ENCODE measurements at places on chromosomes 4 and X.

DNA sequence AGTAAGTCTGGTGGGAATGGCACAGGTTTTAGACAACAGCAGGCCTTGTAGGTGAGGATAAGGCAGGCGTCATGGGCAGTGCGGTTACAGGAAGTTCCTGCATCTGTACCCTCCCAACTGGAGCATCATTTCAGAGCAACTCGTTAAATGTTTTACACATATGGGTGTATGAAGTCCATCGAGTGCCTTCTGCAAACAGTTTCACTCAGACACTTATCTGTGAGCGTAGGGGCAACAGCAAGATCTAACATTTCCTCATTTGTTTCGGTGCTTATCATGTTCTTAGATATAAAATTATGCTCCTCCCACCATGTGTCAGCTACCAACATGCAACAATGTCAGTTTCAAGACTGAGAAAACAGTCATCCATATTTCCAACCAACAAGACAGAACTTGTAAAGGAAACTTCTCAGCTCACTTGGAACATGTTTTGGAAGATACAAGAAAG is 69.9 kb downstream of the ELOVL6 start:
- no peak for DNase-seq

- DNase-seq, result no peak
Measured at GRCh38 chr4:87574996-87575395, 33.3 kb upstream of the DSPP start.

GRCh38 chr4:159425737-159426305 is 322.9 kb downstream of the RAPGEF2 start:
- no peak for DNase-seq

DNA sequence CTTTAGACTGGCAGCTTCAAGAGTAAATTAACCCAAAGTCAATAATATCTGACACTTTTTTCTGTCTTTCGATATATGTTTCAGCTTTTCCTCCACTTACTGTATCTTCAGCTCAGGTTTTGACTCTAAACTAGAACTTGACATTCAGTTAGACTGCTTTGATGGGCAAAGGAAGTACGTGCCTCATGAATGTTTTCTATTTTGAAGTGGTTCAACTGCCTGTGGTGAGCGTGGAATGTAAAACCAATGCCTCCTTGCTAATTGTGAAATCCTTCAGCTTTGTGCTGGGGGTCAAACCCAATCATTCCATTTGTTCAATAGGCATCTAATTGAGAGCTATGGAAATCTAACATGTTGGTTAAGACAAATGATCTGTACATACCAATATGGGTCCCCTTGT is 857.0 kb upstream of the HTR2C start:
- no peak for DNase-seq

GRCh38 chrX:9885150-9885549 is 82.0 kb upstream of the CLDN34 start:
- DNase-seq, result no peak

DNA sequence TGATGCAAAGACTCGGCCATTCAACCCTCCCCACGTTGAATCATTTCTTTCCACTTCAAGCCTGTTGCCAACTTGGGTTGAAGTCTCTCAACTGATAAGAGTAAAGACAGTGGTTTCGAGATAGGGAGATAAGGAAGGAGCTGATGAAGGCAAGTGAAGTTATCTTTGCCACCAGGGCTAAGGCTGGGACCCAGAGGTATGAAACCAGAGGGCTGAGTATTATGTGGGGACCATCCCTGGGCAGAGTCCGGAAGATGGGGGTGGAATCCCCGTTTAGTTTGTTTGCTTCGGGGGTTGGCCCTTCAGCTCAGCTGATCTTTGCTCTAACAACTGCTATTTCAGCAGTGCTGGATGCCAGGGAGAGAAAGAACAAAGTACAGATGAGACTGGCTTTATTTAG is 2.3 kb upstream of the XPNPEP2 start:
- DNase-seq, result no peak

GRCh38 chrX:110373310-110373709 is 14.7 kb downstream of the RTL9 start:
- no peak for DNase-seq

DNA sequence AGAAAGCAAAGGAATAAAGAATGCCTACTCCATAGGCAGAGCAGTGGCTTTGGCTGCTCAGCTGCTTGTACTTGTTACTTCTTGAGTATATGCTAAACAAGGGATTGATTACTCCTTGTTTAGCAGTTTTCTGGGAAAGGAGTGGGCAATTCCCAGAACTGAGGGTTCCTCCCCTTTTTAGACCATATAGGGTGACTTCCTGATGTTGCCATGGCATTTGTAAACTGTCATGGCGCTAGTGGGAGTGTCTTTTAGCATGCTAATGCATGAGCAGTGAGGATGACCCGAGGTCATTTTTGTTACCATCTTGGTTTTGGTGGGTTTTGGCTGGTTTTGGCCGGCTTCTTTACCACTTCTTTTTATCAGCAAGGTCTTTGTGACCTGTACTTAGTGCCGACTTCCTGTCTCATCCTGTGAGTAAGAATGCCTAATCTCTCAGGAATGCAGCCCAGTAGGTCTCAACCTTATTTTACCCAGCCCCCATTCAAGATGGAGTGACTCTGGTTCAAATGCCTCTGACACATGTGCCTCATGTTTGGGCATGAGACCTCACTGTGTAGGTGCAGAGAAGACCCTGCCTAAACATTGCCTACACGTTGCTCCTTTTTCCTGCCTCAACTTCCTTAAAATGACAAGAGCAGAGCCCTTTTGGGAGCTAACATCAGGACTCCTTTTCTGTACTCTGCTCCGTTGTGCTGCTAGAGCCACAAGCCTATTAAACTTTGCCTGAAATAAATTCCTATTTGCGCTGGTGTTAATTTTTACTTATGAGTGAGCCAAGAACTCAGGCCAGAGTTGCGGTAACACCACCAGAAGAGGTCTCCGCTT is 21.0 kb upstream of the UBA6 start:
- DNase-seq, result no peak

DNA sequence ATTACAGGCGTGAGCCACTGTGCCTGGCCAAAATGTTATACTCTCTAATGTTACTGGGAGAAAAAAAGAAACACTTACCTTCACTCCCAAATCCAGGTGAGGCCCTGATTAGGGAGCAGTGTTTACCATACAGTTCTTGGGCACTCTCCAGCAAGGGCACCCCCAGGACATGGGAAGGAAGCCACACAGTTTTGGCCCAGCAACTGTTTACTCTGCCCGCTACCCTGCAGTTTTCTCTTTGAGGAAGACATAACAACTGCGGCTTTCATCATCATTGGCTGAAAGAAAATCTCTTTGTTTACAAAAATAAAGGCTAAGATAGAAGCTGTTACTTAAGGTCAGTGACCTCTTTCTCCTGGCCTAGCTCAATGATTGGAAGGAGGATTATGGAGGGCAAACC is 145.5 kb upstream of the DUSP21 start:
- DNase-seq, result no peak

- DNase-seq, result no peak
Measured at GRCh38 chr4:76182463-76182862, 31.2 kb downstream of the SCARB2 start.

- no peak for DNase-seq
Measured at GRCh38 chr4:88731381-88731780, 33.8 kb upstream of the NAP1L5 start.

GRCh38 chrX:13304052-13304451 is 15.8 kb downstream of the ATXN3L start:
- no peak for DNase-seq

- DNase-seq, result no peak
Measured at GRCh38 chr4:24659241-24659961, 75.0 kb upstream of the DHX15 start.

DNA sequence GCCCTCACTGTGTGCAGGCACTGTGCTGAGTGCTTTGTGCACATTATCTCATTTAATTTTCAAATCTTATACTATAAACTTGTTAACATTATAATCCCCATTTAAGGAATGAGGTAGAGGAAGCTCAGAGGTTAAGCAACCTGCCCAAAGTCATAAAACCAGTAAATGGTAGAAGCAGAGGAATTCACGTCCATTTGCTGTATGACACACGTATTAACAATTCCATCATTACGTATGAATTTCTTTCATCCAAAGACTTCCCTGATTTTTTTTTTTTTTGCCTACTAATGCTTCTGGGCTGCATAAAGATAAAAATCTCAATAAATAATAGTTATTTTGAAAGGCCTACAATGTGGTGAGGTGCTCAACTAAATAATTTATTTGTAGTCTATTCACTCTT is 64.5 kb upstream of the H2AZ1 start:
- no peak for DNase-seq

GRCh38 chr4:53500546-53500945 is 90.7 kb downstream of the LNX1 start:
- no peak for DNase-seq

- DNase-seq, result no peak
Measured at GRCh38 chrX:21645886-21646285, 12.2 kb downstream of the KLHL34 start.

- DNase-seq, result no peak
Measured at GRCh38 chr4:43351970-43352806, 459.7 kb downstream of the GRXCR1 start.

DNA sequence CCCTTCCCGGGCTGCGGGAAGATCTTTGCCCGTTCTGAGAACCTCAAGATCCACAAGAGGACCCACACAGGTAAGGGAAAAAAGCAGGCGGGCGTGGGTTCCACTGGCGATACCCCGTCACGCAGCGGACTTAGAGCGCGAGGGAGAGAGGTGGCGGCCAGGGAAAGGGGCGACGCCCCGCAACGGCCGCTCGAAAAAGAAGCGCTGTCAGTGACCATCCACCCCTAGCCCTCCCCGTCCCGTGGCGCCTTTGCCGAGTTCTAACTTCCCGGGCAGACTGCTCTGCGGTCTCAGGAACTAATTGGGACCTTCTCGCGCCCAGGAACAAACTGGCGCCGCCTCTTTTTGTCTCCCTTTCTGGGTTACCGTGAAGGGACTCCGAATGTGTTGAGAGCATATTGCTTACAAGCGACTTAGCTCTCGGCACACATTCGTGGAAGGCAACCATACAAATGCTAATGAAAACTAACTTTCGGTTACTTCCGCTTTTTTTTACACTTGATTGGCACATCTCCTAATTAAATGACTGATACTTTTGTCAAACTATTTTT is 1.8 kb downstream of the ZIC3 start:
- DNase-seq, result no peak

GRCh38 chr4:154348657-154349056 is 142.9 kb downstream of the DCHS2 start:
- no peak for DNase-seq

DNA sequence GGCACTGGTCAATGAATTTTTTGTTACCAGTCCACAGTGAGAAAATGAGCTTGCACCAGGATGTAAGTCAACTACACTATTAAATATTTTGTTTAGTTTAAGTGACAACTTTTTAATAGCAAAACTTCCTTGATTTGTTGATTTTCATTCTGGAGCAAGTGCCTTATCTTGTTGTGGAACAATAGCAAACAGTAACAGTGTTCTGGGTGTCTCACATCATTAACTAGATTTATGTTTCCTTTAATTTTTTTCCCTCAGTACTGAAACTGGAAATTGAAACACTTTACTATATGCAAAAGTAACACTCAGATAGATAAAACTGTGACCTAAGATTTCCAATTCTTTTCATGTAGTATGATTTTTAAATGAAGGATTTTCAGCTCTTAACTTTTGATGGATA is 80.1 kb downstream of the GALNT7 start:
- no peak for DNase-seq

- no peak for DNase-seq
Measured at GRCh38 chrX:115322375-115322774, 32.9 kb downstream of the LUZP4 start.

GRCh38 chrX:152646961-152647360 is 9.3 kb downstream of the GABRQ start:
- peak; percentile 8 for DNase-seq

- no peak for DNase-seq
Measured at GRCh38 chr4:26269038-26269437, 51.8 kb upstream of the RBPJ start.

DNA sequence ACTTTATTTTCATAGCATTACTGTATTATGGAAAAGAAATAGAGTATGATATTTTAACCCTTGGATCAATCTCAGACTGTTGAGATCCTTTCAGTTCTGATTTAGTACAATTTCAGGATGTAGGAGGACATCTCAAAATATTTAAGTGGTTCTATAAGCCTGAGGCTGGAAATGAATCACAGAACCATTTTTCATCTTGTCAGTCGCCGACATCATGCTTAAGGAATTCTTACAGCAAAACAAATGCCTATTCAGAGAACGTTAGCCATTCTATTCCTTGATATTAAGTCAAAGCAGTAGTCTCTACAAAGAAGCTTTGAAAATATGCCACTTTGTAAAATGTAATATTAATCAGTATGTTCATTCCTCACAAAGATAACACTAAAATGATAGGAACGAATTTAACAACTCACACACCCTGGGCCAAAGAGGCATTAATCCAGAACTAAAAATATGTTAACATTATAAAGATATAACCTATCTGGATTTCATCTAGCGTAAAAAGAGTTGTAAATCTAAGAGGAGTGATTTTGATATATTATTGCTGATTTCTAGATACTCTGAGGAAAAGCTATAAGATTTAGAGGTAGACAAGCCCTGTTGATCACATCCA is 152.0 kb downstream of the GASK1B start:
- DNase-seq, result no peak

DNA sequence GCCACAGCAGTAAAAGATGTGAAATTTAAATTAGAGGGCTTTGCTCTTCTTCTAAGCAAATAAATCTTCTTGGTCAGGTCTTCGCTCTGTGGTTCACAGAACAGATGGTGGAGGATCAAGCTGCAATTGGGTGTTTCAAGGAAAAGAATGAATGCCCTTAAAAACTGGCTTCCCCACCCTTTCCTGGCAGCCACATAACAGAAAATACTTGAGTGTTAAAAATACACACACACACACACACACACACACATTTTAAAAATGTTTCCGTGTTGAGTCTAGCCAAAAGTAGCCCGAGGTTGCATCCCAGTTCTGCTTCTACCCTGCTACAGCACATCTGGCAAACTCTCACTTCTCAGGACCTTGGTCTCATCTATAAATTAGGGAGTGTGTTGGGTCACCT is 56.7 kb upstream of the FGFBP2 start:
- DNase-seq, result no peak

DNA sequence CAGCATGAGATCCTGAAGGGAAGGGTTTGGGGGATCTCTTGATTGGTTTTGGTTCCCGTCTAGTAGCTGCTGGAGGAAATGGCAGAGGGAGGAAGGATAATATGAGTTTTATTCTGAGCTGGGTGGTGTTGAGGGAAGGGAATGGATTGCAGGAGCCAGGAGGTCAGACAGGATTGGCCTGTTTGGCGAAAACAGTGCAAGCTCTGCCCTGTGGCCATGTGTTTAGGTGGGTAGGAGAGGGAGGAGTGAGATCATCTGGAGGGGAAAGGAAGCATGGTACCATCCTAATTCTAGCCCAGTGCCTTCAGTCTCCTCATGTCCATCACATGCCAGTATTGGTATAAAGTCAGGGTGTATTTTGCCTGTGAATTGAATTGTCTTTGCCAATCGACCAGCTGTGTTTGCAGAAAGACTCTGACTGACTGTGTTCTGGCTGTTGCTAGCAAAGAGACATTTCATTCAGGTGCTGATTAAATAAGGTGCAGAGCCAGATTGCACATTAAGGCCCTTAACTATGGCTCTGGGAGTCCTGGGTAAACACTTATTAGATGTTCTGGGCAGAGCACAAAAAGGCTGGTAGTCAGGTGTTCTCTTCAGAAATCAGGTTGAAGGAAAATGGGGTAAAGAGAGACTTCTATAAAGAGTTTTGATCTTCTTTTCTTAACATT is 10.0 kb downstream of the TMEM164 start:
- no peak for DNase-seq

- no peak for DNase-seq
Measured at GRCh38 chrX:21394792-21395191, 20.6 kb downstream of the CNKSR2 start.

Data from coronary artery (tissue), 2 donors.